Caki2 (cell line): ENCODE measurements at places on chromosomes 1 and 21. TPM values are rescaled to one million over a fixed set of nuclear protein-coding genes. Genes with fewer than 3 reads are reported as not detected.

GRCh38 chr1:183209533-183210158, 23.6 kb downstream of the LAMC2 start:
- peak; percentile 72 for DNase-seq

GRCh38 chr1:933603-933940, 9.8 kb downstream of the SAMD11 start:
- no peak for DNase-seq

Gene SERPINC1
- total RNA-seq, result 1.3 TPM in 1 of 2 replicates, not detected in the other

GRCh38 chr1:232845406-232845955, 40.3 kb downstream of the MAP10 start:
- no peak for DNase-seq

DNA sequence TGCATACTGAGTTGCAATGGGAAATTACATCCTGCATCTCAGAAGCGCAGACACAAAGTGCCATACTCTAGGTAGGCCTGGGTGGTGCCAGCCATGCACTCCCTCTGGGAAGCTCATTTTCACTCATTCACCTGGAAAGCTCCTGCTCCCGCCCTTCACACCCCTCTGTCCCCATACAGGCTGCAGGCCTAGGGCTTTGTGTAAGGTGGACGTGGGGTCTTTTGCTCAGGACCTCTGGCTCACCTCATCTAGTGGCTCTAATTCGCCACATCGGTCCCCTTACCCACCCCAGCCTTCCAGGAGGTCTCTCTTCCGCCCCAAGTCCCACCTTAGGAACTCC, 751 bp downstream of the MRPS15 start:
- DNase-seq, result no peak

GRCh38 chr1:26161415-26162219, 2.7 kb downstream of the FAM110D start:
- DNase-seq, result peak; percentile 65

GRCh38 chr1:221013691-221014660, 134.7 kb downstream of the HLX start:
- DNase-seq, result no peak

DNA sequence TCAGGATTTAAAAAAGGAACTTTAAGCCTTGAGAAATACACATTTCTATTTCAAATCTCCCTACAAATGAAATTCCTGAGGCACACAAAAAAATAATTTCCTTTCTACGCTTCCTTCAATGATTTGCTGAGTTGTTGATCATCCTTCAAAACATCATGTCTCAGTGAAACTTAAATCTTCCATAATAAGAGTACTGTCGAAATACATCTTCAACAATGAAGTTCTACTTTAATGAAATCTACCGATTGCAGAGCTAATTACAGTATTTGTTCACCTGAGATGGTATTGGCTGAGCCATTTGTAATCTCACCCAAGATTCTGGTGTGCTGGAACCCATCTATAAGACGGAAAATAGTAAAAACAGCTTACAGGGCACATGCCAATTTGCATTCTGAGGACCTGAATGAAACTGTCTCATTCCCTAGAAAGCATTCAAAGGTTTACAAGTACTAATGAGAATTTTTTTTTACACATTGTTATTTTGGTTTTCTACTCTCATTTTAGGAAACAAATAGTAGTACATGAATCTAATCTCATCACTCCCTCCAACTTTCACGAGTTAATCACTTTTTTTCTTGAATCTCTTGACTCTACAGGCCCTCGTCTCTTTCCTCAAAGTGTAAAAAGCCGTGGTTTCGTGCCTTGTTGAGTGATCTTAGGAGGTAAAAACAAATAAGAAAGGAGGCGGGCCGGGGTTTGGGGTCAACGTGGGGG, 1.1 kb downstream of the CHML start:
- DNase-seq, result no peak

Gene ATF3
- total RNA-seq, result 30.0 and 39.7 TPM in 2 replicates

GRCh38 chr1:184388971-184389370, 2.1 kb downstream of the C1orf21 start:
- no peak for DNase-seq

Gene GPATCH2
- total RNA-seq, result 8.4 and 10.2 TPM in 2 replicates

GRCh38 chr1:197200272-197200899, 53.9 kb upstream of the ASPM start:
- DNase-seq, result peak; percentile 64

GRCh38 chr1:161730050-161730564, 8.8 kb downstream of the FCRLB start:
- no peak for DNase-seq

- no peak for DNase-seq
Observed at GRCh38 chr1:25634066-25634465, 17.5 kb downstream of the MAN1C1 start.

GRCh38 chr1:177281901-177282300, 111.1 kb downstream of the BRINP2 start:
- DNase-seq, result no peak

Gene CRYBG2
- 13.2 TPM in 1 of 2 replicates, not detected in the other for total RNA-seq

DNA sequence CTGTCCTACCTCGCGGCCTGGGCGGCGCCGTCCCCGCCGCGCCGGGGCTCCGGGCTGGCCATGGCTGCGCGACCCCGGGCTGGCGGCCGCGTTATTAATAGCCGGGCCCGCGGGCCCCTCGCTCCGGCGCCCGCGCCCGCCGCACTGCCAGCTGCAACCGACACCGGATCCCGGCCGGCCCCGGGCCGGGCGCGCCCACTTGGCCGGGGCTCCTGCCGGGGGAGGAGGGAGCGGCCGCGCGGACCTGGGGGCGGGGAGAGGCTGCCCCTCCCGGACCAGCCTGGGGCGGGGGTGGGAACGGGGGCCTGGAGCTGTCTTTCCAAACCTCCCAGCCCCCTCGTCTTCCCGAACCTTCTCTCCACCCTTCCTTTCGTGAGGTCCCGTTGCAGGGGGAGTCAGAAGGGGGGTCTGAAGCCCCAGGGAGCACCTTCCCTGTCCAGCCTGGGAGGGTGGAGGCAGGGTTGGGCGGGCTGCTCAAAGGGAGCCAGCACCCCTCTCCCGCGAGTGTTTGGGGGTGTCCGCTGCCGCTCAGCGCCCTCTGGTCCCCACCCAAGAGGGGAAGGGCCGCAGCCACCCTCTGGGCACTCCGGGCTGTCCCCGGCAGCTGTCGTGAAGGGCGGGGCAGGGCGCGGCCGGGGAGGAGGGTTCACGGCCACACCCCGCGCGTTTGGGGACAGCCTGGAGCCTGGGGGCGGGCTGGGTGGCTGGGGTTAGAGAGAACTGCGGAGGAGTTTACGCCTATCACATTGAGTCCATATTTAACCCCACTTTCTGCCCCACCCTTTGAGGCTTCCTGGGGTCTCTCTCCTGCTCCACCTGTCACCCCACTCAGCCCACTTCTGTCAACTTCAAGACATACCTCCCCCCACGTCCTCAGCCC, at the start of gene SYNC:
SYNC (minus strand) TSS at position 172 of the 880 bp plus-strand sequence; CDS start at position 62, 110 bp downstream.
- DNase-seq, result no peak

GRCh38 chr21:18373606-18374005, 30.0 kb downstream of the TMPRSS15 start:
- no peak for DNase-seq
